Globus pallidus (tissue), 1 donor: ENCODE measurements at places on chromosomes 5 and 9.

- no peak for DNase-seq
Observed at GRCh38 chr9:137435980-137436760, 5.0 kb downstream of the ENTPD8 start.

DNA sequence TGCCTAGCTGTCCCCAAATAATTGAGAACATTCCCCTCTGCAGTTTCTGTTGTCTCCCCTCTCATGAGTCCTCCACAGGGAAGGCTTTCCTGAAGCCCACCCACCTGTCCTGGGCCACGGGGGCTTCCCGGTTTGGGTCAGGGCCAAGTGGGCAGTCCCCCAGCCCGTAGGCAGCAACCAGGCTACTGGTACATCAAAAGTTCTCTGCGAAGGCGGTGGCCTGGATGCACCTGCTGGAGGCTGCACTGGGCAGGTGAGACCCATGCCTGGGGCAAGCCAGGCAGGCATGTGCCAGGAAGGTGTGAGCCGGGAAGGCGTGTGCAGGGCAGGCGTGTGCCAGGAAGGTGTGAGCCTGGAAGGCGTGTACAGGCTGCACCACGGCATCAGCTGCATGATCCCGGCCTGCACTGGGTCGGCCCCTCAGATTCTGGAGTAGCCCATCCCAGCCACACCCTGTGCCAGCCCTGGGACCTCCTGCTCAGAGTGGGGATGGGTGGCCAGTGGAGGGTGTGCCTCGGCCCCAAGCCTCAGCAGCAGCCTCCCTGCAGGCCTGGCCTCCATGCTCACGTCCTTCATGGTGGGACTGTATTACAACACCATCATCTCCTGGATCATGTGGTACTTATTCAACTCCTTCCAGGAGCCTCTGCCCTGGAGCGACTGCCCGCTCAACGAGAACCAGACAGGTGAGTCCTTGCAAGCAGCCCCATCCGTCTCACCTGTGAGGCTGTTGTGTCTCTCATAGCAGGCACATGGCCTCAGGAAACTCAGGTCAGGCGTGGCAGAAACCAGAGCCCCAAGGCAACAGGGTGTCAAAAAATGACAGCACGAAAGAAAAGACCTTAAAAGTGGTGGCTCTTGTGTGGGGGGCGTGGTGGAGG, 8.7 kb downstream of the SLC6A19 start:
- DNase-seq: no peak

DNA sequence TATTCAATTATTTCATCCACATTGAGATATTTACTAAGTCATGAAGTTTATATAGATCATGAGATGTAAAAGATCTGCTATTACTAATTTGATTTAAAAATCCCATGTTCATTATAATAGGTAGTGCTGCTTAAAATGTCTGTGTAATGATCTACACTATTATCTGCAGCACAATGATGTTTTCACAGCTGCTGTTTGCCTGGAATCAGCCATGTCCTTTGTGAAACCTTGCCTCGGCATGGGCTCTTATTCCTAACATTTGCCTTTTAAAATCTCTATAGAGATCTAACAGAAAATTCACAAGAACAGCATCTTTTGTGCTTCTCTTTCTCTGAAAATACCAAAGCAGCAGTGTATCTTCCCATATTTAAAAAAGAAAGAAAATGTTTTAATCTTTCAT, 444.6 kb downstream of the PTPRD start:
- no peak for DNase-seq

GRCh38 chr9:99833735-99834134, 12.1 kb downstream of the NR4A3 start:
- DNase-seq: no peak

DNA sequence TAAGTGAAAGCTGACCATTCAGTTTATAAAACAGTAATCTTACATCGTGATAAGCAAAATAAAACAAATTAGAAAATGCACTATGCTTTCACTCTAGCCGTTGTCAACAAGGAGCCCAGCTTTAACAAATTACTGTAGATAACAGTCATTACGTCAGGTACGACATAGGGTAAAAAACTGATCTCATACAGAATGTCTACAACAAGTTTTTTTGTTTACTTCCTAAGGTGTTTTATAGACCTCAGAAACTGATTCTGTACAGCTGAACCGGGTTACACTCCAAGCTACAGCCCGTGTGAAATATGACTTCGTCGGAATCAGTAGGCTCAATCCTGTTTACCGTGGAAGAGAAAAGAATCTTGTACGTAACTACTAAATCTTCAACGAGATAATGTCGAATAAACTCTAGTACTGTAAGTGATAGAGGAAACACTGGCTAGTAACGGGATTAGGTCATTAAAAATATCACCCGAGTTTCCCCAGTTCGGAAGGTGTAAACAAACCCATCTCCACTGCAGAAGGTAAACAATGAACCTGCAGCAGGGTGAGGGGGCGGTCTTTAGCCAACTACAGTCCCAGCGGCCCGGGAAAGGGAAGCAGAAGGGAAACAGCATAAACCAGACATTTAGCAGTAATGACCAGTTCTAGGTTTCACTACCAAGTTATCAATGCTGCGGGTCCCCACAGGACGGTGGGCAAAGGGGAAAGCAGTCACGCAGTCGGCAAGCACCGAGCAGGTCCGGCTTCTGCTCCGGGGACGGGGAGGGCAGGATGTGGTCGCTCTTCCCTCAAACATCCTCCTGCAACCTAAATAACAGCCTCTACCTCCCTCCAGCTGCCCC, 1.1 kb downstream of the RICTOR start:
- peak; percentile 59 for DNase-seq
